Thoracic aorta (tissue), 2 donors: ENCODE measurements at places on chromosomes 1 and 21.

- H3K4me1 ChIP-seq = peaks cover 22% of the 10 kb centered on the region
- H3K27me3 ChIP-seq = no peaks in the 10 kb centered on the region
- peak overlapping the region; percentile 68 for H3K27ac ChIP-seq
- H3K4me3 ChIP-seq = no peak overlapping the region
- no peak for DNase-seq
These were observed 50.9 kb downstream of the NTMT2 start for GRCh38 chr1:170196490-170197236.

DNA sequence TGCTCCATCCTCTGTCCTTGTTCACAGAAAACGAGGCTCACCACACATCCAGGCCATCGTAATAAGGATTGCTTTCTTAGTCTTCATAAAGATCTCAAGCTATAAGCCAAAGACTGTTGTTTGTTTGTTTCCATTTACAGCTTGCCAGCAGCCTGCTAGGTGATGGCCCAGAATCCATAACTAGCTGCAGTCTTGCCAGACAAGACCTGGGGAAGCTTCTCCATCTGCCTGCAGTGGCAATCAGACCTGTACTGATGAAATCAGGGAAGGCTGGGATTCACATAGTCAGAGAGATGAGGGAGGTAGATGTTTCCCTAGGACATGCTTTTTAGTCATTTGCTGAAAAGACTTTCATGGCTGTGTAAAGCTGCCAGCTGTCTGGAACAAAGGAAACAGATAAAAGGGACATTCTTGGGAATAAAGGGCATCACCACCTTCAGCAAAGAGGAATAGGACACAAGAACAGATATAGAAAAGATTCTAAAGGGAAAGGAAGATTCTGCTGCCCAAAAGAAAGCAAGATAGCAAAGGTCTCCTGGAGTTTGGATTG is 51.0 kb downstream of the MT1HL1 start:
- peak overlapping the region; percentile 46 for H3K4me3 ChIP-seq
- no peaks in the 10 kb centered on the region for H3K27me3 ChIP-seq
- no peak for DNase-seq
- peaks cover 22% of the 10 kb centered on the region for H3K4me1 ChIP-seq
- H3K36me3 ChIP-seq = no peaks in the 10 kb centered on the region

- H3K4me1 ChIP-seq = no peaks in the 10 kb centered on the region
- H3K4me3 ChIP-seq = no peak overlapping the region
- no peak for DNase-seq
These were observed 22.4 kb upstream of the RCOR3 start for GRCh38 chr1:211236633-211237320.

DNA sequence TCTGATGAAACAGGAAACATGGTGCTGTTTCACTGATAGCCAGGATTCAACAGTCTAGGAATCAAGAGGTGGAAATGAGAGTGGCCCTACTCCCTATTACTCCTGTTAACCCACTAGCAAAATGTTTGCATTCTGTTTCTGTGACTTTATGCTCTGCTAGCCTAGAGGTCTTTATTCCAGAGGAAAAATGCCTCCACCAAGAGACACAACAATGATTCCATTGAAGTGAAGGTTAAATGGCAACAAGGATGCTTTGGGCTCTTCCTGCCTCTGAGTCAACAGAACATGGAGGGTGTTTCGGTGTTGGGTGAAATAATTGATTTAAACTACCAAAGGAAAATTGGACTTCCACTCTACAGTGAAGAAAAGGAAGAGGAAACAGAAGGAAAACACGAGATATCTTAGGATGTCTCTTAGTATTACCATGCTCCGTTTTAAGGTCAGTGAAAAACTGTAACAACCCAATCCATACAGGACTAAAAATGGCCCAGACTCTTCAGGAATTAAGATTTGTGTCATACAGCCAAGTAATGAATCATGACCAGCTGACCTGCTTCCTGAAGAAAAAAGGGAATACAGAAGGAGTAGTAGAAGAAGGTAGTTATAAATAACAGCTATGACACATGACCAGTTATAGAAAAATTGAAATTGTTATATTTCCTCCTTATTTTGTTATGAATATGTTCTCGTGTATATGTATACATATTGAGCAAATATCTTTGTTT is 1237.8 kb downstream of the NCAM2 start:
- H3K27me3 ChIP-seq = no peaks in the 10 kb centered on the region
- no peak for DNase-seq
- H3K4me3 ChIP-seq = no peak overlapping the region
- no peaks in the 10 kb centered on the region for H3K4me1 ChIP-seq
- H3K27ac ChIP-seq = no peak overlapping the region

DNA sequence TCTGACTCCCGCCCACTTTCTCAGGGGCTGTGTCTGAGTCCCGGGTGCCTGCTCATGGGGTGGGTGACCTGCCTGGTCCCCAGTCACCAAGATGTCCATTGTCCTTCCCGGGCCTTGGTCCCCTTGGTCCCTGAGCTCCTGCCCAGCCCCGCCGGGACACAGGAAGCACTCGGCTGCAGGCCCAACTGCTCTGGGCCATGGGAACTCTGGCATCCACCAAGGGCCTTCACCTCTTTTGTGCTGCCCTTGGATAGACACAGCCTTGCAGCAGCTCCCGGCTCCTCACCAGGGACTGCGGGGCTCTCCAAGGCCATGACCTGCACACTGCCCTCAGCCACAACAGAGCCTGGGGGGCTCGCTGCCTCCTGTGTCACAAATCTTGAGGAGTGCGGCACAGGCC is 22.1 kb upstream of the MX1 start:
- H3K36me3 ChIP-seq = peaks cover 3% of the 10 kb centered on the region
- no peak overlapping the region for H3K27ac ChIP-seq
- no peaks in the 10 kb centered on the region for H3K4me1 ChIP-seq
- H3K27me3 ChIP-seq = no peaks in the 10 kb centered on the region
- H3K4me3 ChIP-seq = no peak overlapping the region

DNA sequence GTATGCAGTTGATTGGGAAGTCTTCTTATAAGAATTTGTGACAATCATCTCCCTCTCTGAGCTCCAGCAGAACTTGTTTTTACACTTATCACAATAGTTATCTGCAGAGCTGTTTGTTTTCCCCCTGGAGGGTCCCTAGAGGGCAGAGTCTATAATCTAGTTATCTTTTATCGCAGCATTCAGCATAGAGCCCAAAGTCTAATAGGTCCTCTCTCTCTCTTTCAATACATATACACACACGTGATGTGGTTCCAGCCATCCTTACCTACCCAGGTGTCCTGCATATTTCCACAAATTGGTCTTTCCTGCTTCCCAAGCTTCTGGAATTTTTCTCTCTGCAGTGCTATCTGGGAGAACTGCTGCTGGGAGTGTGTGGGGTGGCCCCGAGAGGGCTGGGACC is 229.6 kb upstream of the KIAA0040 start:
- H3K4me3 ChIP-seq = no peak overlapping the region
- no peaks in the 10 kb centered on the region for H3K4me1 ChIP-seq
- no peak overlapping the region for H3K27ac ChIP-seq
- H3K27me3 ChIP-seq = no peaks in the 10 kb centered on the region

DNA sequence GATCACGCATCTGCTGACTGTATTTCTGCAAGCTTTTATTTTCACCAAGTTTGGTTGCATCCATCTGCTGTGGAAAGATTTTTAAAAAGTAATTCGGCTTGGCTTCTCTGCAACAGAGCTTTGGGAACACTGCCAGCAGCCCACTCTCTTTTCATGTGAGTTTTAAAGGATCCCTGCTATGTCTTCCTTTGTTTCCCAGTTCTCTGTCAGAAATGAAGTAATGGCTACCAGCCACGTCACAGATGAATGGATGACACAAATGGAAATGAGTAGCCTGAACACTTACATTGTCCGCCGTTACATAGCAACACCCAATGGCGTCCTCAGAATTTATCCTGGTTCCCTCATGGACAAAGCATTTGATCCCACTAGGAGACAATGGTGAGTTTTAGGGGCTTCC is 80.6 kb upstream of the RAVER2 start:
- H3K27me3 ChIP-seq = no peaks in the 10 kb centered on the region
- no peaks in the 10 kb centered on the region for H3K4me1 ChIP-seq
- H3K4me3 ChIP-seq = no peak overlapping the region
- no peaks in the 10 kb centered on the region for H3K36me3 ChIP-seq
- no peak for DNase-seq
- H3K27ac ChIP-seq = no peak overlapping the region

DNA sequence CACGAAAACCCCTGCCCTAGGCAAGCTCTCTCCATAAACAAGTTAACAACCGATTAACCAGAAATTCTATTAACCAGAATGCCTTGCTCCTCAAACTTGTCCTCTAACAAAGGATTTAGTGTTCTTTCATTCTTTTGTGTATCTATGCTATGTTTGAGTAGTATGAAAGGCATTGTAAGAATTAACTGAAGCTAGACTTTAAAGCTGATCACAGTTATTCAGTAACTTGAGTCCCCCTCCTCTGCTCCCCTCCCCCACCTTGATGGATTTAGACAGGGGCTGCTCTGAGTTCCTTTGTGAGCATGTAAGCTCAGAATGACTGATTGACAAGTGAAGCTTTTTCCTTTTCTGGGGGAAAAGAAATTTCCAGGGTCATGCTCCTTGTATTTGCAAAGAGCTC is 257.6 kb downstream of the TTLL7 start:
- H3K27ac ChIP-seq = no peak overlapping the region
- no peaks in the 10 kb centered on the region for H3K4me1 ChIP-seq
- H3K4me3 ChIP-seq = no peak overlapping the region
- no peaks in the 10 kb centered on the region for H3K36me3 ChIP-seq
- no peak for DNase-seq
